ENCODE measurements at places on chromosomes 7 and 10.

- no peak for DNase-seq
Observed at GRCh38 chr7:90709501-90710465, 113.7 kb downstream of the CDK14 start.

DNA sequence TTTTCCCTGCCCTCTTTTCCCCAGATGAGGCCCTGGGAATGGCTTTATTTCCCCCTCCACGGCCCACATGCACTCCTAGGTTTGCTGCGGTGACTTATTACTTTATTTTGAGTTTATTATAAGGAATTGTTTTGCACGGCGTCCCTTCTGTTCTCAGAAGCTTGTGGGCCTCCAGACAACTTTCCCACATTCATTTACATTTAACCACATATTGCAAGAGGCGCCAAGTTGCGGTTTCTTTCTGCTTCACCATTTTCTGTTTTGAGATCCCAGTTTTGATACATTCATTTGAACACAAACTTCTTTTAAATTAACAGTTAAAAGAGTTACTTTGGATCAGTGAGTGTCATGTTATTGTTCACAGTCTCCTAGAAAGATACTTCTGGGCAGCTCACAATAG is 532.5 kb upstream of the MGMT start:
- DNase-seq: no peak

DNA sequence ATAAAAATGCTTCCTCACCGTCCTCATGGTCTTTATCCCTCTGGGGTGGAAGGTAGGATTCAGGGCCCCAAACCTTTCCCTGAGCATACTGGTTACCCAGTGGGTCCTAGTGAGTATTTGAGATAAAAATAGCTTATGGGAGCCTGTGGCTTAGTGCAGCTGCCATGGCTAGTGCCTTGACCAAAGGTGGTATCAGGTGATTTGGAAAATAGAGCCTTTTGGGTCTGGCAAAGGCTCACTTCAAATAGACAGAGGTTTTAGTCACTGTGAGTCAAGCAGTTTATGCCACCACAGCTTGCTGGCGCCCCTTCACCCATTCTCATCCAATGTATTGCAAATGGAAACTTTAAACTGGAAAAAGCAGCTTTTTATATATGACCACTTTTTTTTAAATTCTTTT is 30.4 kb downstream of the PLAU start:
- no peak for DNase-seq

DNA sequence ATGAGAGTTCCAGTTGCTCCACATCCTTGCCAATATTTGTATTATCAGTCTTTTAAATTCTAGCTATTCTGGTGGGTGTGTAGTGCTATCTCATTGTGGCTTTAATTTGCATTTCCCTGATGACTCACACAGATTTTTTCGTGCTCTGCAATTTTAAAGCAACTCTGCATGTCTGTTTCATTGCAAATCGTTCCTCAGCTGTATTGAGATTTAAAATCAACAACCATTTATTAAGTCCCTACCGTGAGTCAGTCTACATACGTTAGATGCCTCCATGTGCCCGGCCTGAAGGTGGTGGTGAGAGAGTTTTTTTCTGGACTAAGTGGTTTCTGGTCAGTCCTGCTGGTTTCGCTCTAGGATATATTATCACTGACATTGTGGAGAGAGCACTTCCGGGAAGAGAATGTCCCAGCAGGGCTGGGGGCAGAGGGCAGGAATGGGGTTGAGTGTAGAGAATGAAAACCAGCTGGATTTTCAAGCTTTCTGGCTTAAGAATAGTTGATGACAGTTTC is 8.4 kb upstream of the HYCC1 start:
- DNase-seq: no peak

DNA sequence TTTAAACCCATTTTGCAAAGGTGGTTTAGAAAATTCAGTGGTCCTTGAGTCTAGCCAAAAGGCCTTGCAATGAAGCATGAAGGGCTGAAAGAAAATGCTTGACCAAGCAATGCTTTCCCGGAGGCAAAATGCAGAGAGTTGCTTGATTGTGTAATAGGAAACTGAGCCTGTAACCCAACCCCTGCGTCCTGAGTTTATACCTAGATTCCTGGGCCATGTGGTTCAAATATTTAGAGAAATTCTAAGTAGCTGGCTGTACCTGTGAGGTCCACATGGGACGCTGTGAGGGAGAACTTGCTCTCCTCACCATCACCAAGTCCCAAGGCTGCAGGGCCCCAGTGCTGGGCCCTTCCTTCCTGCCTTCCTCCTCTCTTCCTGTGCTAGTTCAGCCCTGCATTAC is 45.7 kb downstream of the CXCL12 start:
- no peak for DNase-seq

DNA sequence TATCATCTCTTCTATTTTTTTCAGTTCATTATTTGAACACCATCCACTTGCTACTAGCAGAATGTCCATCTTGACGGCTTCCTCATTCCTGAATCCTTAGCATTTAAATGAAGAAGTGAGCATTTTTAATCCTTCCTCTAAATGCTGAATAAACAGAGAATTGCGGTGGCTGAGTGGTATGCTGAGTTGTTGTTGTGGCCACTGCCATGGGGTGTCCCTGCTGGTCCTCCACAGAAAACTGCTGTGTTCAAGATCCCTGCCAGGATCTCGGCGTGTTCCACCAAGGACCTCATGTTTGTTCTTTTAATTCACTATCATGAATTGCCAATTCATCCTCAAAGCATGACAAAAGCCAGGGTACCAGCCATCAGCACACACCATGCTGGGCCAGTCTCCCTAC is 48.9 kb upstream of the HABP2 start:
- no peak for DNase-seq

DNA sequence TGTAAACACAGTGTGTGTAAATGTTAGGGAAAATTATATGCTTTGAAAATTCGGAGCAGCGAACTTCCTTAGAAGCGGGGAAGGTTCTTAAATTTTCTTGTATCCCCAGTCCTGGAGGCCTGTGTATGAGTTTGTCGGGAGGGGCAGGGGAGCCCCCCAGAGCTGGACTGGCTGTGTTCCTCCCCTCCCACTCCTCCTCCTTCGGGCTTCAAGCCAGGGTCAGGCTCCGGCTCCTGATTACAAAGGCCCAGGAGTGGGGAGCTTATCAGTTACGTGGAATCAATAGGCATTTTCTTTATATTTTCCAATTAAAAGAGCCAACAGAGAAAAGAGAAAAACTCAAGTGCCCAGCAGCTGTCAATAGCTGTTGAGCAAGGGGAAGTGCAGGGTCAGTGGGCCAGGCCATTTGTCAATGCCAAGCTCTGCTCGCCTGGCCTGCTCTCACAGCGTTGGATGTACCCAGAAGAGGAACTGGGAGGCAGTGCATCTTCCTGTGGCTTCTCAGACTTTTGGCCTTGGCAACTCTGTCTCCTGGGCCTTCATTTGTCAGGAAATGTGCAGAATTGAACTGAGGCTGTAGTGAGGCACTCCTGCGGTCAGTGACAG is 156.9 kb upstream of the PCBD1 start:
- no peak for DNase-seq

GRCh38 chr7:34298492-34299013 is 359.5 kb upstream of the NPSR1 start:
- no peak for DNase-seq

DNA sequence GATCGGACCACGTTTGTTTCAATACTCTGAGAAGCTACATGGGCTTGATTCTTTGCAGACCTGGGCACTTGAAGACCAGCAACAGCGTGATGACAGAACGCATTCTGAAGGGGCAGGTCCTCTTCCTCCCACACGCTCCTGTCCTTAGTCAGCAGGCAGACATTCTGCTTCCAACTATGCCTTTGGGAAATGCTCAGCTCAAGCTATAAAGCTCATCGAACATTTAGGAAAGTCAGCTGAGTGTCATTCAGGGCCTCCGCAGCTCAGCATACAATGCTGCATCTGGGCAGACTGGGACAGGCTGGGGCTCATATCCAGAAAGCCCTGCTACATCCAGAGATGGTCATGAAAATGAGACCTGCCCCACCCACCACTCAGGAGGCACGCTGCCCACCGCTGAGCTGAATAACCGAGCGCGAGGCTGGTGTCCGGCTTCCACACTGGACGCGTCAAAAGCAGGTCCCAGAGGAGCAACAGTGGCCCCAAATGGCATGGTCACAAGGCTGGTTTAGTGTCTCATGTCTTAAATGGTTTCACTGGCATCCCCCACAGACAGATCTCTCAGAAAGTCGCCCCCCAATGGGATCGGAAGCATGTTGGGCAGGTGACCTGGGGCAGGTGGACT is 274.0 kb downstream of the DNAJB6 start:
- DNase-seq: no peak

- no peak for DNase-seq
Observed at GRCh38 chr7:108290459-108291151, 160.4 kb upstream of the LAMB4 start.

- no peak for DNase-seq
Observed at GRCh38 chr10:108872854-108873253, 1050.5 kb downstream of the XPNPEP1 start.

DNA sequence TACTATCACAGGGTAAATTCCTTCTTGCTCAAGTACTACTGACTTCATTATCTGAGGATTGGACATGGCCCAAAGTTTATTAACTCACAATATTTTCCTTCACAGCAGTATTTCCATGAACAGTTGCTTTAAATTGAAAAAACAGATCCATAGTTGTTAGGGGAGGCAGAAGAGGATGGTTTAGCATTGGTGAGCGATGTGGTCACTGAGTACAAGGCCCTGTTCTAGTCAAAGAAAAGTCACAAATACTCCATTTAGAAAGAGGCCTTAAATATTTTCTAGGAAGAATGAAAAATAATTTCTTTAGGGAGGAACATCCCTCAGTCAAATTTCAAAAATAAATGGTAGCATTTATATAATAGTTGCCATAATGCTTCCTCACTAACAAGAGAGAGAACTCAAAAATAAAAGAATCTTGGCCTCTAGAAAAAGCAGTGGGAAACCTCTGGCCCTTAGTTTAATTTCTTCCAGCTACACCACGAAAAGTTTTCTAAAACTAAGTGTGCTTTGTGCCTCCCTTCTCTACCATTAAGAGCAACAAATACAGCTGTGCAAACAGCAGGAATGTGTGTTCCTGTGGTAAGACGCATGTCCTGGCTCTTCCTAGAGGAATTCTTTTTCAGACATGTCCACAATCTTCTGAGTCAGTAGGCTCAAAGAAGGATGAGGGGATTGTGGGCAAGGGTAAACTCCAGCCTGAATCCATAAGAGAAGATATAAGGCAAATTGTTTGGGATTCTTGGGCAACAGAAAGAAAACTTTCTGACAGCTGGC is 105.7 kb downstream of the HOXA1 start:
- DNase-seq: no peak

GRCh38 chr10:11242443-11243387 is 225.0 kb downstream of the CELF2 start:
- no peak for DNase-seq

- DNase-seq: no peak
Observed at GRCh38 chr7:110938165-110938564, 152.8 kb upstream of the LRRN3 start.

- DNase-seq: no peak
Observed at GRCh38 chr7:111527545-111527944, 34.7 kb downstream of the IMMP2L start.

GRCh38 chr10:116437076-116437692 is 9.5 kb downstream of the PNLIPRP3 start:
- no peak for DNase-seq

DNA sequence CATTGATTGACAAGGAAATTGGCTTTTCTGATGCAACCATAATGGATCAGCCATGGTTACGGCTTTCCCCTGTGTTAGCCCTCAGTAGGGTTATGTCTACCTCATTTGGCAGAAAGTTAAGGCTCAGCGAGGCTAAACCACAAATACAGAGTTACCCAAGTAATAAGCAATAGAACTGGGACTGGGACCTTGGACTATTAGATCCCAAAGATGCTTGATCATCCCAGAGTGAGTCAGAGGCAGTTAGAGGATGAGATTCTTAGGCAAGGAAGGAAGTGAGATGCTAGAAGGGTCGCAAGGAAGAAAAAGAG is 401.4 kb downstream of the TNS3 start:
- no peak for DNase-seq

DNA sequence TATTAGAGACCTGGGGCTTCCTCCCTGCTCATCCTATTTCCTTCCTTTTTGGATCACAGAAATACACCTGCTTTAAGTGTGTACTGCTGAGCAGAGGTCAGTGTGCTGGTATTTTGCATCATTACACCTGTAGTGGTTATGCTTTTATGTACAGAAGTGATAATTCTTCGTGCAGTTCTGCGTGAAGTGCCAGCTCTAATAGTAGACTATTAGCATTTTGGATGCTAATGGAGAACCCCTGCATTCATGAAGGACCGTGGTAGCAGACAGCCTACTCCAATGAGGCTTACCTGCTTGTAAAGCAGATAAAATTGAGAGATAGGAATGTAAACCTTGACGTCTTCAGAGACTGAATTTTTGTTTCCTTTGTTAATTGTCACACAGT is 114.3 kb downstream of the CDK14 start:
- DNase-seq: no peak

- DNase-seq: no peak
Observed at GRCh38 chr7:100380196-100380595, 6.9 kb downstream of the PILRA start.

- DNase-seq: no peak
Observed at GRCh38 chr7:117218700-117219099, 104.2 kb downstream of the WNT2 start.

DNA sequence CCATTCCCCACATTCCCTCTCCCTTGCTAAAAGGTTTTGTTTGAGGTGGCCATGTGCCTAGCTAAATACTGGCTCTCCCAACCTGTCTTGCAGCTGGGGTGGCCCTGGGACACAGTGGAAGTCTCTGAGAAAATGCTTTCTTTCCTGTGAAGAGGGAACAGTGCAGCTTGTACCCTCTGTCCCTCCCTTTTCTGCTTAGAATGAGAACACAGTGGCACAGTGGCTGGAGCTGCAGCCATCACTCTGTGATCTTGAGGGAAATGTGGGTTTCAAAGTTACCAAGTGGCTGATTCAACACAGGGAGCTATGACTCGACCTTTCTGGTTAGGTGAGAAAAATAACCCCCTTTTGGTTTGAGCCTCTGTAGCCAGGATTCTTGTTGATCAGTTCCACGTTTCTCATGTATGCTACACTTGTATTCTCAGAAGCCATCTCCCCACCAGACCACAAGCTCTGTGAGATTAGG is 62.7 kb upstream of the CARD11 start:
- DNase-seq: no peak

DNA sequence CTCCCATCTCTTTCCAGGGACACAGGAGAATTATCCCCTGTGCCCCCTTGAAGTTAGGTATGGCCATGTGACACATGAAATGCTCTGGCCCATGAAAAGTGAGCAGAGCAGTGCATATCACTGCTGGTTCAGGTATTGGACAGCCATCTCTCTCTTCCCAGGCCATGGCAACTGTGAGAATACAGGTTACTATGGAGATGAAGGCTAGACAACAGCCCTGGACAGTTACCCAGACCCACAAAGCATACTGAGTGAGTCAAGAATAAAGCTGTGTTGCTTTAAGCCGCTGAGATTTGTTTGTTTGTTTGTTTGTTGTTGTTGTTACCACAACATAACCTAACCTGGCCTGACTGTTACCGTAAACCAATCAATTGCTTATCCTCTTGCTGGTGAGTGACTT is 722.3 kb downstream of the KCNMA1 start:
- no peak for DNase-seq

- DNase-seq: no peak
Observed at GRCh38 chr7:149859876-149860275, 13.9 kb upstream of the ATP6V0E2 start.

GRCh38 chr7:28937619-28938018 is 20.5 kb downstream of the TRIL start:
- DNase-seq: no peak

- DNase-seq: no peak
Observed at GRCh38 chr7:106679153-106679931, 18.4 kb upstream of the CCDC71L start.
